Mesendoderm (in vitro differentiated cells): ENCODE measurements at places on chromosomes 12 and 14.

- peak; percentile 81 for DNase-seq
Measured at GRCh38 chr14:94548999-94549985, 11.9 kb upstream of the SERPINA4 start.

- DNase-seq = peak; percentile 92
Measured at GRCh38 chr14:31937730-31938346, 139.3 kb upstream of the ARHGAP5 start.

DNA sequence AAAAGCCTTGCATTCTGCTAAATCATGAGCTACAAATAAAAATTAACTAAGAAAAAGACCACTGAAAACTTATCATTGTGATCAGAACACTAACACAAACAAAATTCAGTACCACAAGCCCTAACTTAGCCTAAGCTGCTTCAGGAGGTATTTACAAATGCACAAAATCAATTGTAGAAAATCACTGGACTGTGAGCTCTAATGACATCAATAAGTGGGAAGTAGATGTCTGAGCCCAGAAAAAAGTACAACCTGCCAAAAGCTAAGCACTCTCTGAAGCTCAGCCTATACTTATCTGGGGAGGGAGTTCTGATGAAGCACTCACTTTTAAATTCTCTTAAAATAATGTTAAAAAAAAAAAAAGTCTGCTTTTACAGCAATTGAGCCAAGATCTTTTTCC, 92.9 kb downstream of the SLCO1B1 start:
- DNase-seq = no peak

DNA sequence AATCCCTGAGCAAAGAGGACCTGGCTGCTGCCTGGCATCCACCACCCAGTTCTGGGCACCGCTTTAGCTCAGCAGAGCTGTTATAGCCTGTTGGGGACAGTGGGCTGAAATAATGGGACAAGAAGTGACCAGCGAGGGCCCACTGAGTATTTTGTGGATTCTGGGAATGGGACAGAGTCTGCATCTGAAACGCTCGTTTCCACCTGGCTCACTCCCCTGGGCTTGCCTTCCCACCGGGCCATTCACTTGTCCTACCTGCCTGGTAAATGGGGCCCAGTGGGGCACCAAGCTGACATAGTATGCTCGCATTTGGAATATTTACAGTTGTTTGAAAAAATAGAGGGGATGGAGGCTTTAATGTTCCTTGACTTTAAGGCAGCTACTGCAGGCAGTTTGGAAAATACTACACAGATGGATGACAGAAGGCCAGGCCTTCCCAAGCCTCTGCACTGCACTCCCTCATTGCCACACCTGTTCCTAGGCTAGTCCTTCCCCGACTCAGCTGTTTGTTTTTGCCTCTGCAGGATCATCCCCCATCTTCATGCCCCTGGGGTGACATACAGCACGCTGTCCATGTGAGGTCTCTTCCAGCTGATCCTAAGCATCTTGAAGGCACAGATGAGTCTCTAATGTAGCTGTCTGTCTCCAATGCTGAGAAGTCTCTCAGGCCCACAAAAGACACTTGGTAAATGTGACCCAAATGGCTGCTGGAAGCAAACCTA, 61.3 kb upstream of the DICER1 start:
- no peak for DNase-seq

DNA sequence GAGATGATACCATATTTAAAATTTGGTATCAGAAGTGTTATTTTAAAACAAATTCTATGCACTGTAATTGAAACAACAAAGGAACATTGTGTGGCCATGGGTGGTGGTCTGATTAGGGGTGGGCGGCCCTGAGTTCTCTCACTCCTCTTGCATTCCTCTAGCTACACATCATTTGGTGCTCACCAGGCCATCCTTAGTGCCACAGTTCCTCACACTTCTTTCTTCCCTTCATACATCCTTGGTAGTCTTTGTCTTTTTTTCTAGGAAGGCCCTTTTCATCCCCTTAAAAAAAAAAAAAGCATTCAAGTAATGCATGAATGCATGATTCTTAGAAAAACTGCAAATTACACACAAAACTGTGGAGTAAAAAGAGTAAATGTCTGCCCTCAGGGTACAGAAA, 2.4 kb upstream of the MANSC4 start:
- DNase-seq = peak; percentile 78

GRCh38 chr14:70981000-70981952, 74.0 kb downstream of the PCNX1 start:
- no peak for DNase-seq

- DNase-seq = no peak
Measured at GRCh38 chr14:91342206-91342760, 75.3 kb downstream of the CCDC88C start.

GRCh38 chr12:53795927-53796326, 44.1 kb upstream of the CISTR start:
- DNase-seq = no peak

- peak; percentile 8 for DNase-seq
Measured at GRCh38 chr12:121090586-121091514, 41.8 kb upstream of the P2RX7 start.

DNA sequence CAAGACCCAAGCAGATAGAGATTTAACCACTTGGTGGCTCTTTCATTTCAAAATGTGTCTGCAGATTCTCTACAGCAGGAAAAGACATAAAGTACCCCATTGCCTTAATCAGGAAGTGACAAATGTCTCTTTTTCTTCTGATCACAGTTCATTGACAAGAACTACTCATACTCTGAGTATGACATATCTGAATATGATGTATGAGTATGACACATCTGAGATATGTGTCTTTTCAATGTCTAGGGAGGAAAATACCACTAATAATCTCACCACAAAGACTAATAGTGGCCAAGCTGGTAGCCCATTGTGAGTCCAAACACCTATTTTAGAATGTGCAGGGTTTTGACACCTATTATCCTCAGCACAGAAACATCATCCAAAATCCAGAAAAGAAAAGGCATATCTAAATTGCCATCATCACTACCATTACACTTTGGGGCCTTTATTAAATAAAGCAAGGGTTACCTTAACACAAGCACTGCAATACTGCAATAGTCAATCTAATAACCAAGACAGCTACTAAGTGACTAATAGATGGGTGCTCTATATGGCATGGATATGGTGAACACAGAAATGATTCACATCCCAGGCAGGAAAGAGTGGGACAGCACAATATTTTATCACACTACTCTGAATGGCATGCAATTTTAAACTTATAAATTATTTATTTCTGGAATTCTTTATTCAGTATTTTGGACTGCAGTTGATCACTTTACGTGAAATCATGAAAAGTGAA, 243.7 kb upstream of the FAR2 start:
- no peak for DNase-seq

GRCh38 chr12:29066011-29066588, 83.0 kb upstream of the FAR2 start:
- no peak for DNase-seq

- no peak for DNase-seq
Measured at GRCh38 chr14:89486505-89486904, 69.5 kb upstream of the FOXN3 start.

GRCh38 chr12:4387607-4388006, 8.1 kb upstream of the FGF23 start:
- DNase-seq = no peak

DNA sequence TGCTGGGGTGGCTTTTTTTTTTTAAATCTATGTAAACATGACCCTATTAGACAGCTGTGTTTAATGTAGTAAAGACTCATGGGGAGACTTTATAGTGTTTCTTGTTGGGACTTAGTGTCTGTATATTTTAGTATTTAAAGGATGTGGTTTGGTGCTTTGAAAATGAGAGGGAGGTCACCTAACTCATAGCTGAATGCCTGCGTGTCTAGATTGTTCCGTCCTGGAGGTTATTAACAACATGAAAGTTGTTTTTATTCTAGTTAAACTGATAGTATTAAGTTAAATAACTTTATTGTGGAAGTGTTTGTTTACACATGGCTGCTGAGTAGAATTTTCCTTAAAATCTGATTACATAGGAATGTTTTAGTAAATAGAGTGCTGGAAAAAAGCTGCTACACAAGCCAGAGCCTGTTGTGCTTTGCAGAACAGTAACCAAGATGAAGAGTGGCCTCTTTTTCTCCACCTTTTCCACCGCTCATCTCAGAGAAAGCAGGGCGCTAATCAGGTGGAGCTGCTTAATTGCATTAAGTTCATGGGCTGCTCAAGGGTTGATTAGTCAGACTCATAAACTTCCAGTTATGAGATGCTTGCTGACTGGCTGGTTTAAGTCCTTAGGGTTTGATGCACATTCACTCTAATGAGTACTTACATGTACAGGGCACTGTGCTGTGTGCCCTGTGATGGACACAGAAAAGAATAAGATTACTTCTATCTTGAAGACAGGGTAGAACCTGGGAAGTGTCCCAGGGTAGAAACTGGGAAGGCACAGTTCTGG, 62.7 kb downstream of the FBXO34 start:
- DNase-seq = peak; percentile 33

DNA sequence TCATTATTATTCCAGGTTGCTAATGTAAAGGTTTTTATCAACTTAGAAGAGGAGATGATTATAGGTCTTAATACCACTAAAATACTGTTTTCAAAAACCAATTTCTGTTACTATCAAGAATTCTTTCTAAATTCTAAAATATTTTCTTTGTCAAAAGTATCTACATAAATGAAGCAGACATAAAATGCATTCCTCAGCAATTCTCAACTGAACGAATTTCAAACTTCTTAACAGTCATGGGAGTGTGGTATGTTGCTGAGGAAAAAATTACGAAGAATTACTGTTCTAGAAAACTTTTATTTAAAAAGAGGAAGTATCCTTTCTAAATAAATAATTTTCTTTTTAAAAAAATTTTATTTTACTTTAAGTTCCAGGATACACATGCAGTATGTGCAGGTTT, 146.4 kb downstream of the SLC2A13 start:
- DNase-seq = no peak

GRCh38 chr12:89231686-89232085, 120.6 kb downstream of the DUSP6 start:
- DNase-seq = no peak

DNA sequence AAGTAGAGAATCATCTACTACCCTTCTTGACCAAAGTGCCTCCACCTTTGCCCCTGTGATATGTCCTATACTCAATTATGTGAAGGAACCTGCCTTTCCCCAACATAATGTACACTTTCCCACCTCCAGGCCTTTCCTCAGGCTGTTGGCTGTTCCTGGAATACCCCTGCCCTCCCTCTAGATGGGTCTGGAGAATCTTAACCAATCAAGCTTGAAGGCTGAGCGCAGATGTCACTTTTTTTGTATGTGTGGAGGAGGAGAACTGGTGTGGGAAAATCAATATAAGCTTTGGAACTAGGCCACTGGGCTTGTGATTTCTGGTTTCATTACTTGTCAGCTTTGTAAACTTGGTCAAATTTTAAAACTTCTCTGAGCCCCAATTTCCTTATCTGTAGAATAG, 4.7 kb downstream of the BMAL2 start:
- peak; percentile 42 for DNase-seq

DNA sequence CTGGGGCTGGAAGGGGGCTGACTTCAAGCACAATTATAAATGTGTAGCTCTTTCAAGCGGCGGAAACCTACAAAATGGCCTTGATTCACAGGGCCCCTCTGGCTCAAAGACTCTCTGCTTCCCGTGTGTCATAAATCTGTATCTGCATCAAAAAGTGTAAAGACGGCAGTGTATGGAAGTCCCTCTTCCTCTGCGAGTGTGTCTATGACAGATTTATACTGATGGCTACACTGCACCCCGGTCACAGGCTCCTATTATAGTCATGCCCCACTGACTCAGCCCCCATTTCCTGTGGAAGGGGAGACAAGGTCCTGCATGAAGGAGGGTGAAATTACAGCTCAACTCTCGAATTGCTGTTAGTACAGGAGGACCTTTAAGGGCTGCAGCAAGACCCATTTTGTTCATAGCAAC, 68.6 kb downstream of the HMGA2 start:
- no peak for DNase-seq

- DNase-seq = peak; percentile 43
Measured at GRCh38 chr12:111268738-111269572, 99.9 kb downstream of the PHETA1 start.

GRCh38 chr12:12441843-12442461, 85.1 kb downstream of the BORCS5 start:
- no peak for DNase-seq

DNA sequence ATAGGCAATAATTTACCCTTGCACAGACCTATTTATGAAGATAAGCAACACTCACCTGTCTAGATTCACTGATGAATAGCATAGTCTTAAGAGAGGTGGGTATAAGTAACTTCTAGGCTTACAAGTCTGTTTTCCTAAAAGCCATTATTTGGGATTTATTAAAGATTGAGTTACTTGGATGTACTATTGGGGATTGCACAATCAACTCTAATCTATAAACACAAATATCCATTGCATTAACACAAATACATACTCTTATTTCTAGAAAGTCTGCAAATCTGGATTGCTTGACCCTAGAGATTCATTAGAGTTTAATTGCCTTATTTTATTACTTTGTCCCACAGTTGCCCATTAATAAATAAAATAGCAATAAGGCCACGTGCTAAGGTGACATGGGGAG, 148.1 kb upstream of the CCDC198 start:
- DNase-seq = no peak

DNA sequence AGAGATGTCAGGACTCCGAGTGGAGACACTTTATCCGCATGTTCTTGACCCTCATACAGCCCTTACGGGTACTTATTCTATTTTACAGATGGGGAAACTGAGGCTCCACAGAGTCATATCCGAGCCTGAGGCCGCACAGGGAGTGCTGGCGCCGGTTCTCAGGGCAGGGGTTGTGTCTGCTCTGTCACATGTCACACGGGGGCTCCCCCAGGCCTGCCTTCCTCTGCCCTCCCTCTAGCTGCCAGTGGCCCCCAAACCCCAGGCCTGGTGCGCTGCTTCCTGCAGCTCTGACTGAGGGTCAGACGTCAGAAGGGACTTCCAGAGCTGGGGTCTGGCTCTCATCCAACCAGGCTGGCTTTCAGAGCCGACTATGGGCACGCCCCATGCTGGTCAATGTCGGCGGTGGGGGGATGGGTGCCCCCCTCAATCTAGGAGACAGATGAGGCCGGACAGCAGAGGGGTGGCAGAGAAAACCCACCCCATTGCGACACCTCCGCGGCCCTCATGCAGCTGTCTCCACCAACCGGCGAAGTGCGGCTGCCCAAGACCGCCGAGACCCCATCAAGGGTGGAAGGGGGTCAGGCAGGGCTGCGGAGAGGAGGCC, 811 bp upstream of the INF2 start:
- no peak for DNase-seq

DNA sequence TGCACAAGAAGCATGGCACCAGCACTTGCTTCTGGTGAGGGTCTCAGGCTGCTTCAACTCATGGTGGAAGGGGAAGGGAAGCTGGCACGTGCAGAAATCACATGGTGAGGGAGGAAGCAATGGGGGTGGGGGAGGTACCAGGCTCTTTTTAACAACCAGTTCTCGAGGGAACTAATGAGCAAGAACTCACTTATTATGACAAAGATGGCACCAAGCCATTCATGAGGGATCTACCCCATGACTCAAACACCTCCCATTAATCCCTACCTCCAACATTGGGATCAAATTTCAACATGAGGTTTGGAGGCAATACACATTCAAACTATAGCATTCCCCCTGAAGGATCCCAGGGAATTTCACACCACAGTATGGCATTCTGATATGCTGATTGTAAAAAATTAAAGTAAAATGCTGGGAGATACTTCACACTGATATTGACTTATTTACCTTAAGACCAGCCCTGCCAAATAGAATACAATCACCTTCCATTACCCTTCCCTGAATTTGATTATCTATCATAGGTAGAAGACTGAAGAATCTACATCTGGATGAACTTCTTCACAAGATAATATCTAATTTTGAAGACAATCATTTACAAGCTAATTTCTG, 201.7 kb upstream of the PLXNC1 start:
- peak; percentile 93 for DNase-seq
